ENCODE measurements at places on chromosomes 2 and 18. TPM values are rescaled to one million over a fixed set of nuclear protein-coding genes. Genes with fewer than 3 reads are reported as not detected.

DNA sequence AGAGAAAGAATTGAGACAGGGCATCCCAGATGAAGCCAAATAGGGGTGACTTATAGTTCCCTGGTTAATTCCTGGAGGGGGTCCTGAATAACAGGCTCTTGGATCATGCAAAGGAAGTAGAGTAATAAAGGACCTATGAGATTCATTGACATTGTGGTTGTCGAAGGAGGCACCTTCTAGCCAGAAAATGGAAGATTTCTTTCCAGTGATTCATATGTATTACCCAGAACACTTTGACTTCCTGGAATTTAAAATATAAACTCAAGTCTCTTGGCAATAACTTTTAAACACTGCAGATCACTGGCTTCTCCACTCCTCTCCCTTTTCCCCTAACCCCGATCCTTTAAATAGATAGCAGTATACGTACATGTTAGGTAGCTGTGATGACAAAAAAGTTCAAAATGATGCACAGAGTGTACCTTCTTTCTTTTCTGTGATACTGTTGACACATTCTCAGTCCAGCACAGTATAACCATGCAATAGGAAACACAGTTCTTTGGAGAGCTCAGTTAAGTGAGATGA is 211.8 kb downstream of the LTBP1 start:
- DNase-seq = peak; percentile 94

- DNase-seq = no peak
Observed at GRCh38 chr2:1740716-1741589, 3.4 kb downstream of the PXDN start.

- DNase-seq = peak; percentile 38
Observed at GRCh38 chr2:160210599-160211138, 10.6 kb upstream of the ITGB6 start.

The SNED1 gene
- total RNA-seq = 105 TPM

The IGFBP5 gene
- 334 TPM for total RNA-seq

Measured in fibroblast of the aortic adventitia (primary cell).